ENCODE measurements at places on chromosomes 2 and 18.

- DNase-seq = no peak
Observed at GRCh38 chr2:208595386-208596275, 189.0 kb downstream of the PTH2R start.

DNA sequence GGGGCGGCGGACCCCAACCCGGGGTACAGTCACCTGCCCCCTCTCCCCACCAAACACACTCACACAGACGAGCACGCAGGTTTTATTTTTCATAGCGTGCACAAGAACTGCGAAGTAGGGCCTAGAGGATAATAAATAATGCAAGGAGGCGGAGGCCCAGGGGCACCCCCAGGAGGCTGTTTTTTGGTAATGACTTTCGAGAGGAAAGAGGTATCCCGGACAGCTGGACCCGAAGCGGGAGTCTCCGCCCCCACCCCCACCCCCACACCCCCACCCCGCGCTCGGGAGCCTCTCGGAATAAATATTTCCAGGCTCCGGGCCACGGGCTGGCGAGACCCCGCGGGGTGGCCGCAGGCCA, 3.4 kb downstream of the CYP26B1 start:
- no peak for DNase-seq

- DNase-seq = no peak
Observed at GRCh38 chr18:62612776-62613175, 90.0 kb downstream of the ZCCHC2 start.

GRCh38 chr2:226934546-226935201, 98.8 kb downstream of the RHBDD1 start:
- DNase-seq = no peak

GRCh38 chr2:8617048-8617447, 64.8 kb upstream of the ID2 start:
- DNase-seq = no peak

All from T follicular helper cell (primary cell).